ENCODE measurements at places on chromosomes 2 and 18.

- DNase-seq: no peak
Observed at GRCh38 chr2:143110758-143111428, 18.3 kb upstream of the ARHGAP15 start.

GRCh38 chr2:219598308-219599078 lies 836 bp downstream of the STK11IP start:
- DNase-seq: no peak

- no peak for DNase-seq
Observed at GRCh38 chr18:7632152-7633098, 65.3 kb downstream of the PTPRM start.

- DNase-seq: no peak
Observed at GRCh38 chr2:4455486-4456155, 752.2 kb downstream of the DCDC2C start.

- DNase-seq: no peak
Observed at GRCh38 chr2:99827296-99827999, 314.9 kb downstream of the AFF3 start.

GRCh38 chr18:44793194-44793593 lies 112.5 kb downstream of the SETBP1 start:
- no peak for DNase-seq

GRCh38 chr2:85666435-85667316 lies 1.3 kb downstream of the SFTPB start:
- no peak for DNase-seq

- no peak for DNase-seq
Observed at GRCh38 chr18:6797171-6797570, 67.7 kb downstream of the ARHGAP28 start.

DNA sequence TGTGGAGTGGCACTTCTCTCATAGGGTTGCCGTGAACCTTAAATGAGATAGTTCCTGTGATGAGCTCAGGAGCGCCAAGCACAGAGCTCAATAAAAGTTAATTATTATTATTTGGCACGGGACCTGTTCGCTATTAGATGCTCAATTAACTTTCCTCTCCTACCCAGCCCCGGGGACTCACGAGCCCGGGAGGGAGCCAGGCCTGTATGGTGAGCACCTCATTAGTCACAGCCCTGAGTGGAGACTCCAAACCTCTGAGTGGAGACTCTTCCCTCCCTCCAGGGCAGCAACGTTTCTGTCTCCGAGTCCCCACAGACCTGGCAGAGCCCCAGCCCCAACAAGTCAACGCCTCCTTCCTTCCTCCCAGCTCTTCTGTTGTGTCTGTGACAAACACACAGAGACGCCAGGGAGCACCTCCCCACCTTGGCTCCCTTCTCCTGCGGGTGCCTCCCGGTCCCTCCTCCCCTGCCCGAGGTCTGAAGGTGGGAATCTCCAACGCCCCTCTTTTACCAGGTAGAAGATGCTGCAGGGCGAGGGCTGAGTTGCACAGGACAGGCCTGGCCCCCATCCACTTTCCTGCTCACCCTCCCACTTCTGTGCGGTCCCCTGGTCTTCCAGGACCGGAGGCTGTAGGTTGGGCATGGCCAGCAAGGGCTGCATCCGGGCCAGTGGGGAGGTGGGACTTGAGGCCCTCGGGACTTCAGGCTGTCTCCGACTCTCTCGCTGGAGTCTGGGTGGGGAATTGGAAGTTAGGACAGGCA lies 52.7 kb upstream of the ODC1 start:
- DNase-seq: no peak

- no peak for DNase-seq
Observed at GRCh38 chr2:113127646-113128570, 510 bp downstream of the IL1RN start.

- no peak for DNase-seq
Observed at GRCh38 chr2:239310401-239311061, 90.3 kb downstream of the HDAC4 start.

DNA sequence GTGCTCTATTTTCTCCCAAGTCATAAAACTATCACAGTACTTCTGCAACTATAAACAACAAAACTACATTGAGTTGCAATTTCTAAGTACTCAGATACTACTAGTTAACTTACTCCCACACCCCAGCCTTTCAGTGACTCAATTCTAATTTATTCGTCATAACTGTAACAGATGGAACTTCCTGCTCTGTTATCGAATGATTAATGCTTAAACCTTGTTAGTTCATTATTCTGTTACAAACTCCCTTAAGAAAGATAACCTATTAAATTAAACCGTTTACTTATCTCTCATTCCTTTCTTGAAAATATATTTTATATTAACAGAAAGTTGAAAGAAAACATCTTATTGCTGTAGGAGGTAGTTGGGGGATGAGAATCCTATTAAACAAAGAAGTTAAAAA lies 17.0 kb downstream of the TNFAIP6 start:
- DNase-seq: no peak

GRCh38 chr2:120432976-120433815 lies 87.3 kb downstream of the INHBB start:
- DNase-seq: no peak

DNA sequence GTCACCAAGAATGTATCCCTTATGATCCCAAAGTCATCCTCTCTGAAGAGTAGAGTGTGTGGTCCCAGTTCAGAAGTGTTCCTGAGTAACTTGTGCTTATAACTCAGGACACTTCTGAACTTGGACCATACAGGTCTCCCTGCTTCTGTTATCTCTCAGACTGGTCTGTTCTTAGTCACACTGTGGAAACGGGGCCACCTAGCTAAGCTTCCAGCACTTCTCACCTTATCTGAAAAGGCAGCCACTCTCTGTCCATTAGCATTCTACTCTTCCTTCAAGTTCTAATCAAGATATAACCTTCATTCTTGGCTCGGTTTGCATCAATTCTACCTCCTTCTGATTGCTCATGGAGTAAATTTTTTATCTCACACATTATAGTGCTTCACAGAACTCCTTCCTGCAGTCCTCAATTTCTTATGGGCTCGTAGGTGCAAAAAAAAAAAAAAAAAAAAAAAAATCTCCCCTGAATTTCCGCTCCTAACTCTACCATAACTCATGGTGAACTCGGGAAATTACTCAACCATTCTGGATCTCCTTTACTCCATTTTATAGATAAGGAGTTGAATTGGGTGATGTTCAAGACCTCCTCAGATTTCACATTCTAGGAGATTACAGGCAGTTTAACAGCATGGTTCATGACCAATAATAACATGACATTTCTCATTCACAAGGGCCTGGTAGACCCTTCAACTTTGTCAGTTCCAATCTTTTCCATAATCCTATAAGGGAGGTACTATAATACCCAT lies 108.4 kb downstream of the TACR1 start:
- DNase-seq: no peak

DNA sequence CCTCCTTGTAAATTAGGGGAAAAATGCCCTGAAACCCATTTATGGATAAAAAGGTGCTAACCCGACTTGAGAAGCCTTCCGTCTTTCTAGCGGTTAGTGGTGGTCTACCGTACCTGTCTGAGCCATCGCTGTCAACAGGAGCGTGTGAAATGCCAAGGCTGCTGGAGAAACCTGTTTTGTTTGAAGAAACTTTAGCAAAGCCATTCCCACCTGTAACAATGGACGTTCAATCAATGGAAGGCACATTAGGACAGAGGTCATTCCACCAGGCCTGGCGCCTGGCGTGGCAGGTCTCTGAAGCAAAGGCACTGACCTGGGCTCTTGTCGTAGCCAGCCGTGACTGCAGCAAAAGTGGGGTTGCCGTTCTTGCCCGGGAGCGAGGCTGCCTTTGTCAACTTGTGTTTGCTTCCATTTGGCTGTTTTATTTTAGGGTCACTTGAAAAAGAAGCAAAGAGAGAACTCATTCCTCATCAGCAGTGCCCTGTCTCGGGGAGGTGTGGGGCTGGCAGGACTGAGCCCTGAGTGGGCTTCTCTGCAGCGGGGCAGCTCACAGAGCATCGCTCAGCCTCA lies 47.2 kb downstream of the ZAP70 start:
- no peak for DNase-seq

GRCh38 chr2:201971531-201972228 lies 62.0 kb upstream of the FZD7 start:
- DNase-seq: no peak

DNA sequence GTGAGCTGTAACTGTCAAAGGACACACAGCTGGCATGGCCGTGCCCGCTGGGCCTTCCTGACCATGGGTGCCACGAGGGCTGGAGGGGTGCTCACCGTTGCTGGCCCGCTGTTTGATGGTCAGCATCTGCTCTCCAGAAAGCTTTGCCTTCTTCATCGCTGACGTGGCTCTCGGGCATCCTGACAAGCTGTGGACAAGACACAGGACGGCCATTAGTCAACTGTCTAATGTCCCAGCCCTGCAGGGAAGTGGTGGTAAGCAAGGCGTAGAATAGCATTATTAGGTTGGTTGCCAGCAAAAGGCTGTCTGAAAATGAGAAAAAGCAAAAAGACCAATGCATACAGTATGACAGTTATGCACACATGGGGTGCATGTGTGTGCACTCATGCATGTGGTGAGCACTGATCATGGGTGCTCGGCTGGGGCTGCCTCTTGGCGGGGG lies 64.7 kb upstream of the PXDN start:
- no peak for DNase-seq

DNA sequence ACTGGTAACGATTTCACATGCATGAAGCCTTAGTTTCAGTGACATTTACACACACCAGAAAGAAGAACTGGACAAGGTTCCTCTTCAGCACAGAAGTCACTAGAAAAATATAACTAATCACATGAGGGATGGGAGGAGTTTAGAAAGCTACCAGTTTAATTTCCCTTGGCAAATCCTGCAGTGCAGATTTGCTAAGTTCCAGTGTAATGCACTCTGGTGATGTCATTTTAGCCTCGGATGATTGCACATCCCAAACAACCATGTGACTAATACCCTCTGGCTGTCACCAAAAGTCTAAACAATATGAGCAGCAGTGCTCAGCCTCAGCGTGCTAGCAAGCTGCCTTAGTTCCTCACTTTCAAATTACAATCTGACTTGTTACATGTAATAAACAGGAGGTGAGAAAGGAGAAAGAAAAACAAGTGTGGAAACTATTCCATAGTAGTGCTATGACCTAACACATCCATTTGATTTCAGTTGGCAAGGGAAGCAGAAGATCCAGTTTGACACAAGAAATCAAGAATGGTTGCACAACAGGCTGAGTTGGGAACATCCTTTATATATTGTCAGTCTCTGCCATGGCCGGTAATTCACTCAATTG lies 35.3 kb upstream of the PPP1CB start:
- no peak for DNase-seq

- no peak for DNase-seq
Observed at GRCh38 chr18:80108121-80108536, 933 bp upstream of the ADNP2 start.

GRCh38 chr2:88442061-88442460 lies 10.4 kb downstream of the FOXI3 start:
- DNase-seq: no peak

- no peak for DNase-seq
Observed at GRCh38 chr2:148306027-148306426, 285.1 kb downstream of the MBD5 start.

- no peak for DNase-seq
Observed at GRCh38 chr2:166282154-166282553, 93.6 kb downstream of the SCN9A start.

DNA sequence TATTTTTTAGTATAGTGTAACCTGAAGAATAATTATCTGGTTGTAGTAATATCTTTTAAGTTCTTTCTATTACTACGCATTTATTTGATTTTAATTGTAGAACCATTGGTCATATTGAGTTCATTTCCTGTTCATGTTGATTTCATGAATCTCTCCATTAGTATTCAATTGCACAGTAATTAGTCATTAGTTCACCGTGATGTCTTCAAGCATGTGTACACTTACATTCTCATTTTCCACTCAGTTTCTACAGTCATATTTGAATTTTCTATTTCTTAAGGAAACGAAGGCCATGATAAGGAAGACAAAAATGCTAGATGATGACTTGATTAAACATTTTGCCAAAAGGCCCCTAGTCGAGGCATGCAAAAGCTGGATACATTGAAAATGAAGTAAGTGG lies 333.7 kb upstream of the FANCL start:
- DNase-seq: no peak

DNA sequence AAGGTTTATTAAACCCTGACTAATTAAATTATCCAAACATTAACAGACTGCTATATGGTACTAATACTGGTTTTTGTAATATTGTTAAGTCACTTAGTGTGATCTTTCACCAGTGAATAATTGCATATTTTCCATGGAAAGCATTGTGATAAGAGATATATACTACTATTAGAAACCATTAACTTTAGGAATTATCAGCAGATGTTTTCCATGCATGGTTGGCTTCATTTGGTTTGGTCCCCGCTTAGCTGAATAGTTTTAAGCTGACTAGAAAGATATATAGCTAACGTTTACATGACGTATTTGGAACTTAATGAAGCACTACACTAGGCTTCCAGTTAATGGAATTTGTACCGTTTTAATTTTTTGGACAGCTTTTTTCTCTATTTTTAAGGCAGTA lies 37.9 kb downstream of the LCLAT1 start:
- DNase-seq: no peak

DNA sequence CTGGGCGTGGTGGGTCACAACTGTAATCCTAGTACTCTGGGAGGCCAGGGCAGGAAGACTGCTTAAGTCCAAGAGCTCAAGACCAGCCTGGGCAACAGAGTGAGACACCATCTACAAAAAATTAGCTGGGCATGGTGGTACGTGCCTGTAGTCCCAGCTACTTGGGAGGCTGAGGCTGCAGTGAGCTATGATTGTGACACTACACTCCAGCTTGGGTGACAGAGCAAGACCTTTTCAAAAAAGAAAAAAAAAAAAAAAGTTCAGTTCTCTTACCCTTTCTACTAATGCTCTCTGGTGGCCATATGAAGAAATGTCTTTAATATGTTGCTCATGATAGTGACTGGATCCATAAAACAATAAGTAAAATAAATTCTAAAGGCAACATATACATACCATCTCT lies 14.9 kb downstream of the TYW5 start:
- DNase-seq: no peak

Data from esophagus squamous epithelium (tissue), 5 donors.